ENCODE measurements at places on chromosomes 12 and 14. TPM values are rescaled to one million over a fixed set of nuclear protein-coding genes. Genes with fewer than 3 reads are reported as not detected.

The PSMA6 gene
- total RNA-seq: 285 TPM

The COX8C gene
- total RNA-seq: not detected

The ELK3 gene
- total RNA-seq: 68.3 TPM

The GPRC5D gene
- total RNA-seq: 0.22 TPM

The C12orf60 gene
- 2.4 TPM for total RNA-seq
